ENCODE measurements at places on chromosomes 16 and 17.
A peak's percentile ranks its signal among the peaks of the same experiment; 100 is the strongest.

- no peak for DNase-seq
These were observed 21.3 kb upstream of the CLEC19A start for GRCh38 chr16:19264123-19264673.

DNA sequence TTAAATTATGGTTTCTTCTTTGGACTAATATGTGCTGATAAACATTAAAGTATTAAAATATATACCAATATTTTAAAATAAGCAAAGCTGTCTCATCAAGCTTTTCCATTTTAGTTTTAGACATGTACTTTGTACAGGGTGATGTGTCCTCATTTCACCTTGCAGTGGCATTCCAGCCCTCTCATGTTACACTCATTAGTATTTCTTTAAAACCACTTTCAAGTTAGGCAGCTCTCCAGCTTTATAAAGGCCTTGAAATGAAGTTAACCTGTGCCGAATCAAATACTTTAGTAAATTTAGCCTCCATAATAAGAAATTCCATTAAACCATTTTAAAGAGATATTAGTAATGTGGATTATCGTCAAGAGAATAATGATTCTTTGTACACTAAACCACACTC, 107.6 kb upstream of the HLF start:
- DNase-seq, result no peak

DNA sequence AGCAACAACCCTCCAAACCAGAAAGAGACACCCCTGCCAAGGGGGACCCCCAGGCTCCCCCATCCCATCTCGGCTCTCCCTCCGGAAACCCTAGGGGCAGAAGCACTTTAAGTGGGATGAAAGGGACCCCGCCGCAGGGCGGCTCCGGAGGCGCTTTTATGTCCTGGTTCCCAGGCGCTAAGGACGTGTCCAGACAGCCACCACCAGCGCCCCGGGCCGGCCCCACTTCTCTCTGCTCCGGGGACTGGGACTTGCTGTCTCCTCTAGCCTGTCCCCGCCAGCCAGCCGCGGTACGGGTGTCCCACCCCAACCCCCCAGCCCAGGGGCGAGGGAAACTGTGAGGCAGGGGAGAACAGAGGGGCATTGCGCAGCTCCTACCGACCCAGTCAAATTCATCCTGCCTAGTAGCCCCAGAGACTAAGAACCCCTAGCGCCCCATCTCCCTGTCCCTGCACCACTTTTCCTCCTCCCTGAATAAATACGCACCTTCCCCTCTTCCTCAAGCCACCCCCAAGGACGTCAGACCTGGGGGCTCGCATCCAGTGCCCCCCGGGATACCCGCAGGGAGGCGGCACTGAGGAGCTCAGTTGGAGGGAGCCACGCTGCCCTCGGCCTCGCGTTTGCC, 4.1 kb downstream of the SP6 start:
- DNase-seq, result no peak

GRCh38 chr16:2719328-2720063, 528 bp downstream of the PRSS27 start:
- no peak for DNase-seq

- DNase-seq, result peak; percentile 24
These were observed at the start of gene ZNF469 for GRCh38 chr16:88382491-88383400. ZNF469 (plus strand) TSS chr16:88382959; CDS start chr16:88427471, 44,512 bp downstream.

DNA sequence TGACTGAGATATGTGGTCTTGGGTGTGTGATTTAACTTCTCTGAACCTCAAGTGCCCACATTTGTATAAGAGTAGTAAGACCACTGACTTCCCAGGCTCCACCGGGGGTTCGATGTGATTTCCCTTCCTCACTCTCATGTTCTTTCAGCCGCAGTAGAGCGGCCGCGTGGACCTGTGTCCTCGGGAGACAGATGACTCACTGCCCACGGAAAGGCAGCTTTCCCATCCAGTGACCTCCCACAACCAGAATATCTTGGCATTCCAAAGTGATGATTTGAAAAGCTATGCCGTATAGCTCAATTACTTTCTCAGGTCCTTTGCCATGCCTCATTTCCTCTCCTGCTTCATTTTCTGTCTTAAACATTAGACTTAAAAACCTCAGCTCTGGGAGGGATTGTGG, 73.6 kb downstream of the IL21R start:
- DNase-seq, result peak; percentile 95

DNA sequence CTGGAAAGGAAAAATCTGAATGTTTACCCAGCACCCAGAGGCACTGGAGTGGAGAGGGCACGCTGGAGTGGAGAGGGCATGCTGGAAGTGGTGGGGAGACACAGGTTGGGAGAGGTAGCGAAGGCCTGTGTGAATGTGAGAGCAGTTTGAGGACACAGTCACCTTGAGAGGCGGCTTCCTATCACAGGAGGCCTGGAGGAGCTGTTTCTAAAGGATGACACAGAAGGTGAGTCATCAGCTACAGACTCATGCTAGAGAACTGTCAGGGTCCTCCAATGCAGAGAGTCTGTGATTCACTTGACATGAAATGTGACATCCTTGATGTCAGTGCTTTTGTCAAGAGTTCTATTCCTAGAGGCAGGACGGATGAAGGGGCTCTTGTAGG, 13.8 kb downstream of the CTRL start:
- peak; percentile 85 for DNase-seq

- no peak for DNase-seq
These were observed 34.3 kb downstream of the WFDC1 start for GRCh38 chr16:84329016-84329415.

- DNase-seq, result no peak
These were observed 14.9 kb downstream of the CCDC182 start for GRCh38 chr17:57730026-57730701.

- no peak for DNase-seq
These were observed 27.2 kb downstream of the HASPIN start for GRCh38 chr17:3750926-3751325.

DNA sequence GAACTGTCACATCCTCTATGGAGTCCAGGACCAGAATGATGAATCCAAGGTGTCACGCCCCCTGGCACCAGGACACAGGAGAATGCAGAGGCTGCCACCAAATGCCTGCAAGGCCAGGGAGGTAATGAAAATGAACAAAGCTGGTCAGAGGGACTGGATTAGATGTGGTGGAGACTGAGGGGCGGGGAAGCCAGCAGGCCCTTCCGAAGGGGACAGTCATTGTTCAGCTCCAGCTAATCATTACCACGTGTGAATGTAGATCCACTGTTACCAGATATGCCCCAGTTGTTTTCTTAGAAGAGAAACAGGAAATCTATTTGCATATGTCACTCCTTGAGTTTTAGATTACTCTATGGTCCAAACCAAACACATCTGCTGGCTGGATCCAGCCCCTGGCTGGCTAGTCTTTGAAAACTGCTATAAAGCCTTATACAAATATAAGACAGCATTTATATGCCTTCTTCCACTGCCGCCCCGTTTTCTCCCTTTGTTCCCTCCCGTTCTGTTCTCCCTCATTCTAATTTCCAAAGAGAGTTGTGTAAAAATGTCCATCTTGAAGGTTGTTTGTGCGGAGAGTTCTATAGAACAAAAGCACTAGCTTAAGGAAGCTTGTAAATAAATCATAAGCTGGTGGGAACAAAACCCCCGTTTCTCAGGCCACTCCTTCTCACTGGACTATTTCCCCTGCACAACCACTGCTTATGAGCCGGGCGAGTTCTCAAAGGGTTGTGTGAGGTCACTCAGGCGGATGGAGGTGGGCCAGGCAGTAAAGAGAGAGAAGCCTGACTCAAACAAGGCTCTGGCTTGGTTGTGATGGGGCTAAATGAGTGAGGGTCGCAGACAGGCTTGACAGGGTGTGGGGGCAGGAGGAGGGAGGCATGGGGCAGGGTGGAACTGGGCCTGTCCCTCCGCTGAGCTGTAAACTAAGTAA, 14.2 kb downstream of the CRYM start:
- DNase-seq, result peak; percentile 45

- no peak for DNase-seq
These were observed 5.5 kb upstream of the KRT10 start for GRCh38 chr17:40827746-40828453.

GRCh38 chr17:3546521-3546920, 11.1 kb downstream of the TRPV3 start:
- no peak for DNase-seq

GRCh38 chr17:48989100-48989499, 8.1 kb upstream of the IGF2BP1 start:
- DNase-seq, result no peak

- DNase-seq, result no peak
These were observed 2.3 kb downstream of the ADORA2B start for GRCh38 chr17:15947271-15947670.

GRCh38 chr17:50547736-50548083, 736 bp downstream of the SPATA20 start:
- no peak for DNase-seq

- DNase-seq, result no peak
These were observed 105.3 kb upstream of the C16orf82 start for GRCh38 chr16:26961459-26961858.

DNA sequence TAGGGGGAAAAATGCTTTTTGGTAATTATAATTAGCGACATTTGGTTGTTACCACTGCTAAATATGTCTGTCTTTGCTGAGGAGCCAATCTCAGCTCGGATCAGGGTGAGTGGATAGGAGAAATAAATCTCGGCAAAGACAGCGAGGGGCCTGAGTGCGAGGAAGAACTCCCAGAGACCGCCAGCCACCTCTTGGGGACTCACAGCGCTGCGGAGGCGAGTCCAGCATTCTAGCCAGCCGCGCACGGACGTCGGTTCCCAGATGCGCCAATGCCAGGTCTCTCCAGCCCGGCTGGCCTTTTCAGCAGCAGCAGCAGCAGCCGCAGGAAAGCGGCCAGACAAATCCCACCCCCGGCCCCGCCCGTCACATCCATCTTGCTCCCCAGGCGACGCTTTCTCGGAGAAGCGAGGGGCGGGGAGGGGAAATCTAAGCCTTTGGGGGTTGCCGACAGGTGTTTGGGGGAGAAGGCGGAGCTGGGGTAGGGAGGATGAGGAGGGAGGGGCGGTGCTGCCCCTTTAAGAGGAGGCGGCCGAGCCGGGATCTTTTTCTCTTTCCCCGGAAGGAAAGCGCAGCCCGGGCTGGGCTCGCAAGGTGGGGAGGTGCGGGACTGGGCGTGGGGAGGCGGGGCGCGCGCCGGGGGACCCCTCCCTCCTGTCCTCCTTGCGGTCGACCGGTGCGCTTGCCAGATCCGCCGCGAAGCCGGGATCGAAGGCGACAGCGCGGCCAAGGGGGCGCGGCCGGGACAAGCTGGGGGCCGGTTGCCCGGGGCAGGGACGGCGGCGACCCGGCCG, at the start of gene ITGA3:
TSS of gene ITGA3 (plus strand) at position 685 of the 791 bp plus-strand sequence. CDS start 330 bp downstream, outside the sequence.
- DNase-seq, result peak; percentile 97

GRCh38 chr17:31787857-31788570, 71.0 kb downstream of the COPRS start:
- DNase-seq, result peak; percentile 38

DNA sequence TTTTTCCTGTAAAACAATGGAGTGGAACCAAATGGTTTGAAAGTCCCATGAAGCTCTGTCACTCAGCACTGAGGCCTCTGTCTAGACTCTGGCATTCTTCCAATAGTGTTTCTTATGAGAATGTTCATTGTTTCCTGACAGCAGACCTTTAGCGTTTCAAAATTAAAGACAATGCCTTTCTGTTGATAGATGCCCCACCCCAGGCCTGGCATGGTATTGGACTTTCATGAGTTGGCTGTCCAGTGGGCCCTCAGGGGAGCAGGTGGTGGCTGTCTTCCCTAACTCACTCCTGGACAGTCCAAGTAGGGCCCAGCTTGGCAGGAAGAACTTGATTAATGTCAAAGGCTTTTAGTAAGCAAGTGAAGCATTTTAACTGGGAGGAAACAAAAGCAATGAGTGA, 186.5 kb upstream of the CCL2 start:
- DNase-seq, result no peak

DNA sequence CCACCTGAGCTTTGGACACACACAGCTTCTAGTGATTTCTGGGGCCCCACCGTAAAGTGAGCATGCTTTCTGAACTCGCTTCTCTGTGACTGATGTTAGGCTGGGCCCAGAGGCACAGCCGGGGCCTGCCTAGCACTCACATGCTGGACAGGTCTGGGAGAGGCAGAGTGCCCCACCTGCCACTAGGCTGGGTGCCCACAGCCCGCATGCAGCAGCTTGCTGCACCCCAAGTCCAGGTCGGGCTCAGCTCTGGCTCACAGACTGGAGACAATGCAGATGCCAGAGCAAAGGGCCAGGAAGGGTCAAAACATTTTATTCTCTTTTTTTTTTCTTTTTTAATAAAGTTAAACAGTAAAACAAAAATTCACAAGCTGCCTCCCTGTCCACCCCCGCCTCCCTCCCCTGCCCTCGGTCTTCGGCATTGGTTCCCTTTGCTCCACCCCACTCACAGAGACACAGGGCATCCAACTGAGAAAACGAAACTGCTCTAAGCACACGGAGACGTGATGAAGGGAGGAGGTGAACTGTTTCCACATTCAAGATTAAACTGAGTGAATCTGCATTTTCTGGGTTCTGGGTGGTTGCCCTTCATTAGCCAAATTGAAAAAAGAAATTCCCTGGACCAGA, 9.7 kb downstream of the CNP start:
- no peak for DNase-seq

DNA sequence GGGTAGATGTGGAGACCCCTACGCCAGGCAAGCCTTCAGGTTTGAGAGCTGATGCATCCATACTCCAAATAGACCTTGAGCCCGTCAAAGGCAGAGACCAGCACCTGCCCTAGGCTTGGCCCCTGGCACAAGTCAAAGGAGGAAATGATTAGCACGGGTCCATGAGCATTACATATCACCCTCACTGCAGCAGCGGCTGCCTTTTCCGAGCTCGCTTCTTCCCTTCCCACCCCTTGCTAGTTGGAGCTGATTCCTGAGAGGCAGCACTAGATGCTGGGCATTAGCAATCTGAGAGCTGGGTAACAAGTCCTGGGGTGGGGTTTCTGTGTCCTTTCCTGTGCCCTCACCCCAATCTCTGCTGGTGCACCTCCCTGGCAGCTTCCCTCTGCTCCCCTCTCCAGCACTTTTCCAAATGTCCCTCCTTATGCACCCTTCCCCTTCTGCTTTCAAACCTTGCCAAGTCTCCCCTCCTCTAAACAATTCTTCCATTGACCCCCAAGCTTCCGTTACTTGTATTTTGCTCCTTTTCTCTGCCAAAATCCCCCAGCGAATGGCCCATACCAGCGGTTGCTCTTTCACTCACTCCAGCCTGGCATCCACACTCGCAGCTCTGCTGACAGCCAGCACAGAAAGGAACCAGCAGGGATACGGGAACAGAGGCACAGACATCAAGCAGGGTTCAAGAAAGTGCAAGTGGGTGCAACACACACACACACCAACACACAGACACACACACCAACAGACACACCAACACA, 3.0 kb downstream of the CDRT4 start:
- DNase-seq, result peak; percentile 18

DNA sequence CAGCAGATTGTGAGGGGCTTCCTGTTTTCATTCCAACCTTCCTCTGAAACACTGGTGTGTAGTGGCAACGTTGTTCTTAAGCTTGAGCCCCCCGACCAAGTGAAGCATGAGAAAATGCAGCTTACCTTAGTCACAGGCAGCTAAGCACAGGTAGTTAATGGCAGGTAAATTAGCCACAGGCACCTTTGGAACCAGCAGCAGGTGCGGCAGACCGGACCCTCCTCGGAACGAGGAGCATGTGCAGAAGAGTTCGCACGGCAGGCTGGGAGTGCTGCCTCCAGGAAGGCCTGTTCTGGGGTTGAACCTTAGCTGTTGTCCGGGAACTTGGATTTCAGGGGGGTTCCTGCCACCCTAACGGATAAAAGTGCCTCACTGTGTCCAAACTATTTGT, 7.2 kb upstream of the IRF8 start:
- DNase-seq, result no peak

GRCh38 chr16:83899272-83899897, 470 bp downstream of the MLYCD start:
- DNase-seq, result peak; percentile 71

GRCh38 chr16:8885674-8886592, 3.8 kb downstream of the LITAFD start:
- DNase-seq, result peak; percentile 79

- no peak for DNase-seq
These were observed 144.4 kb upstream of the ZFHX3 start for GRCh38 chr16:73192232-73192894.
